Stimulated activated memory B cell treated with anti-CD40 and anti-IgM and Interleukin-4, amounts not matched to agents 10 μg/mL and 1 μg/mL and 100 μg/mL, for 72 hours (primary cell): ENCODE measurements at places on chromosomes 16 and 17.
A peak's percentile ranks its signal among the peaks of the same experiment; 100 is the strongest.

- no peak for ATAC-seq
These were observed 1.5 kb upstream of the ZNF764 start for GRCh38 chr16:30559690-30560089.

DNA sequence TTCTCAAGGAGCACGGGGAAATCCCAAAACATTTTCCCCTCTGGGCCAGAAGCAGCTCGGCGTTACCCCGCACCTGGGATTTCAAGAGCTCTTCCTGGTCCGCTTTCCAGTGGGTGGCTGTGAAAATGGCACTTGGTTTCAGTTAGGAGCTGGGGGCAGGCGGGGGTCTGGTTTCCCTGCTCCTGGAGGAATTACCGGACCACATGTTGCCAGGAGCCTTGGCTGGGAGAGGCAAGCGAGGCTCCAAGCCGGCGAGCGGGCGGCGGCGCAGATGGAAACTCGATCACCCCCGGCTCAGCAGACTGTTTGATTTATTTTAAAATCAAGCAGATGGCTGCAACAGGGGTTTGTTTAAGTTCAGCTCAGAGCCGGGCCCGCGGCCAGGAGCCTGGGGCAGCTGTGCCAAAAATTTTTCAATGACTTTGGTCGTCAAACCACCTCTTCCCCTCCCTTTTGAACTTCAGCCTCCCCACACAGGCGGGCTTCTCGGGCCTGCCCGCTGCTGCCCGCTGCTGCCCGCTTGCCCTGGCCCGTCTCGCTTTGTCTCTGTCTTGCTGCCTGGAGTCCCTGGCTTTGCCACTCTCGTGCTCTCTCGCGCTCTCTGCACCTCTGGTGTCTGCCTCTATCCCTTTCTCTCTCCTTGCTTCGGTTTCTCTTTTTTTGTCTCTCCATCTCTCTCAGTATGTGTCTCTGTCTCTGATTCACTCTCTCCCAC, 108.0 kb upstream of the CIBAR2 start:
- ATAC-seq: no peak

DNA sequence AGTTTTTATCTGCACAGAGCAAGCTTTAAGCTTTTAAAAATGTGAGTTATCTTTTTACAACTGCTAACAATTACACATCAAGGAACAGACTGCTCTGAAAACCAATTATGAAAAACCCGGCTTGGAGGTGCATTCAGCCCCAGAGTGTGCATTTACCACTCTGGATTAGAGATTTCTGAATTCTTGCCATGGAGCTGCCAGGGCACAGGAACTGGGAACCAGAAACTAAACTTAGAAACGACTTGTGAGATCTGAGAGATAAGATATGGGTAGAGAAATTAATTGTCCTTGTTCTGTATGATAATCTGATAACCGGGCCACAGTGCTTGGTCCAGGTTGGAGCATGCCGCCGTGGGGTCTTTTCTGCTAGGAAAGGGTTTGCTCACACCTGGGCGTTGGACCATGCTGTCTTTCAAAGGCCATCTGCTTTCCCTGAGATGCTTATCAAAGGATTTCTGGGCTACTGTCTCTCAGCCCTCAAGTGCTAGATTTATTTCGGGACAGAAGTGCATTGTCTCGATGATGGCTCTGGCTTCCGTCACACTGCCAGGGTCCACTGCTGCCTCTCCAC, 210.0 kb downstream of the MAF start:
- no peak for ATAC-seq

DNA sequence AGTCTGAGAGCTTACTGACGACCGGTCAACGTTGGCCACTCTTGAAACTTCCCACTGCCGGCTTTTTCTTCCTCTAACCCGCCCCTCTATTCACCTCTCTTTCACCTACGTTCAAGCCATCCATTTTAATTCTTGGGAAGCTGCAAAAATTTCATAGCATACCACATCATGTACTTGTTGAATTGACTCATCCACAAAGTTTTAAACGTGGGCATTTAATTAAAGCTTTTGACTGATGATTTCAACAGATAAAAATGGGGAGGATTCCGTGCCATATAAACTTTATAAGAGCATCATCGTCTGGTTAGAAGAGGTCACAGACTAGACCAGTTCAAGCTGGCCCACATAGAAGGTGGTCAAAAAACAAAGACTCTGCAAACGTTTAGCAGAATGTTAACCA, 22.5 kb downstream of the VPS53 start:
- no peak for ATAC-seq

DNA sequence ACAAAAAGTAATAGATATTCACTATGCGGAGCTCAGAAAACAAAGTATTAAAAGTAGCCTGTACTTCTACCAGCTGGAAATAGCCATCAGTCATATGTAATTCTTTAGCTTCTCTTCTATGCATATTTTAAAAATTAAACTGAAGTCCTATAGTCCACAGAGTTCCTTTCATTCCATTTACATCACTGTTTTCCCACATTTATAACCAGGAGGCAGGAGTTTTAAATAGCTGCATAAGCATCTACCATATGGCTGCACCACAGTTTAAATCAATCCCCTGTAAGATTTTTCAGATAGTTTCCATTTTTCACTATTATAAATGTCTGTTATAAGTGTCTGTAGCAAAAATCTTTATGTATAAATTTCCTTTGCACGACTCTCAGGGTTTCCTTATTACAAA, 45.1 kb downstream of the ZFHX3 start:
- no peak for ATAC-seq

- no peak for ATAC-seq
These were observed 918.1 kb upstream of the CDH8 start for GRCh38 chr16:62954144-62955032.

GRCh38 chr16:31351942-31352325, 3.0 kb upstream of the ITGAX start:
- ATAC-seq: peak; percentile 59
